ENCODE measurements at places on chromosomes 7 and 10. TPM values are rescaled to one million over a fixed set of nuclear protein-coding genes. Genes with fewer than 3 reads are reported as not detected.
A peak's percentile ranks its signal among the peaks of the same experiment; 100 is the strongest.

GRM3 gene
- total RNA-seq, result 13.6 TPM

DNA sequence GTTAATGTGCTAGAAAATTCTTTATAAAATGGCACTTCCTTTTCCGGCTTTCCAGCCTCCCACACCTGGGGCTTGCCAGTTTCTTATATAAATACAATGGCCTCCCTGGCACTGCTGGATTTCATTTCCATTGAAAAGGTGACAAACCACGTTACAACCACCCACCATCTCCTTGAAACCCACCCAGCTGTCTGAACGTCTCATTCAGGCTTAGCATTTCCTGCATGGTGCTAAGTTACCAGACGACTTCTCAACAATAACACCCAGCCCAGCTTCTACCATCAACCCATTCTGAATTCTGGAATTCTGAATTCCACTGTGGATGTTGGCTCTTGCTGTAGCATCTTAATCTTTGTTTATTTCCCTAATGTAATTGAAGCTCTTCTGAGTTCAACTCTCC is 499.8 kb upstream of the CELF2 start:
- no peak for DNase-seq

- no peak for DNase-seq
Observed at GRCh38 chr10:94133239-94133638, 139.5 kb downstream of the PLCE1 start.

NXPH1 gene
- total RNA-seq, result not detected

GRCh38 chr10:49749144-49749543 is 13.0 kb downstream of the OGDHL start:
- no peak for DNase-seq

TMEM236 gene
- total RNA-seq, result 0.06 TPM

DNA sequence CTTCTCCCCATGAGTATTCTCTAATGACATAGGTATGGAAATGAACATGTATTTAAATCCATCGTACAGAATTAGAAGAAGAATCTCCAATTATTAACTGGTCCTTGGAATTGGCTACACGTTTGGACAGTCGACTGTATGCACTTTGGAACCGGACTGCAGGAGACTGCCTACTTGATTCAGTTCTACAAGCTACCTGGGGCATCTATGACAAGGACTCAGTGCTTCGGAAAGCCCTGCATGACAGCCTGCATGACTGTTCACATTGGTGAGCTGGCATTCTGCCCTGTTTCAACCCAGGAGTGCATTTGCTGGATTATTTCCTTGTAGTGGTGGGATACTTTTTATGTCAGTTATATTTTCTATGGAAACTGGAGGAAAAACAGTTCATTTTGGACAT is 32.2 kb downstream of the ZRANB1 start:
- DNase-seq, result no peak

DNA sequence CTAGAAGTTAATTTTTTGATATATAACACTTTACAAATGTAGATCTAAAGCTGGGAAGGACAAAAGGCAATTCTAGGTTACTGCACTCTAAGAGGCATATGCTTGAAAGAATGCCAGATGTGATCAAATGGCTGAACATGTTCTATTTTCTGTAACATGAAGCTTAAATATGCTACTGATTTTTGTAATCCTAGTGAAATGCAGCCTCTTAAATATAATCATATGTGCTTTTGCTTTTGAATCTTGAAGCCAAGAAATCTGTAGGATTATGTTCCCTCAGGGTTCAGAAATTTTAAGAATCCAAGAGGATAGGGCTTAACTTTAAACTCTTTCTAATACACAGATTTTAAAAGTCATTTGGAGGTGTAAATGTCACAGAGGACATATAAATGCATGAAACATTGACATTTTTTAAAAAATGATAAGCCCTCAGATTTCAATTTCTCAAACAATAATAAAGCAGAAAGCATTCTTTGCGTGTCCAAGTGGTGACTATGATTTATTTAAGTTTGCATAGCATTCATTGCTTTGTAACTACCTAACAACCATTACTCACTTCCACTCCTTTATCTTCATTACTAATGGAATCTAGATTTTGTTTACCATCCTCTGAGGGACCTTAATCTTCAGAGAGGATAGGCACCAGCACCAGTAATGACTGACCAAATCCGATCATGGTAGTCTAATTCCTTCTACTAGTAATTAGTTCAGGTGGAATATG is 170.4 kb downstream of the MAGI2 start:
- DNase-seq, result no peak

NKX1-2 gene
- not detected for total RNA-seq

DNA sequence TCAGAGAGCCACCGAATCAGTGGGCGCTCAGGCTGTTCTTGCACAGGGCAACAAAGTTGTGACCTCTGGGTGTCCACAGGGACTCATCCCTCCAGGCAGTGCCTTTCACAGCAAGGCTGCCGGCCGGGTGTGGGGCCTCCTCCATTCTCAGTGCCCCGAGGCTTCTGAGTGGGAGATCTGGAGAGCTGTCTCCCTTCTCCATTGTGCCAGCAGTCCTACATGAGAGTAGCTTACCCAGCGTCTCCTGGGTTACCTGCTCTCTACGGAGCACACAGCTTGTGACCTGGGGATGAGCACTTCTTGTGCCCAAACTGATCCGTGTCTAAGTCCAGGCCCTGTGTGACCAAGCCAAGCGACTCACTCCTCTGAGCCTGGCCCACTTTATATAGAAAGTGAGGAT is 240.9 kb upstream of the GRB10 start:
- no peak for DNase-seq

LRRC4 gene
- total RNA-seq, result 19.8 TPM

- DNase-seq, result no peak
Observed at GRCh38 chr7:112238852-112239610, 32.5 kb downstream of the ZNF277 start.

DNA sequence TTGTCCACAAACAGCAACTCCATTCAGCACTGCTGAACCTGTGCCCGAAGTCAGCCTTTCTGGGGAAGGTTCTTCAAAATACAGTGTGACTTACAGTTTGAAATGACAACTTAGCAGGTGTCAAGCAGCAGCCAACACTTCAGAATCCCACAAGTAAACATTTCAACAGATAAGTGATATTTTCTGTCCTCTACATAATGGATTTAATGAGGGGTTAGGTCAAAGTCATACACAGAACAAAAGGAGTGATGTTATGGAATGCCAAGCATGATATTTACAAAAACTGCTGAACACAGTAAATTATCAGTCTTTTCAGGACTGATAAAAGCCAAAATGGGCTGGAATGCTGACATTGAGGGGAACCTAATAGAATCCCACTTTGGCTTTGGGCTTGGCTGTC is 77.6 kb upstream of the JAZF1 start:
- no peak for DNase-seq

DNA sequence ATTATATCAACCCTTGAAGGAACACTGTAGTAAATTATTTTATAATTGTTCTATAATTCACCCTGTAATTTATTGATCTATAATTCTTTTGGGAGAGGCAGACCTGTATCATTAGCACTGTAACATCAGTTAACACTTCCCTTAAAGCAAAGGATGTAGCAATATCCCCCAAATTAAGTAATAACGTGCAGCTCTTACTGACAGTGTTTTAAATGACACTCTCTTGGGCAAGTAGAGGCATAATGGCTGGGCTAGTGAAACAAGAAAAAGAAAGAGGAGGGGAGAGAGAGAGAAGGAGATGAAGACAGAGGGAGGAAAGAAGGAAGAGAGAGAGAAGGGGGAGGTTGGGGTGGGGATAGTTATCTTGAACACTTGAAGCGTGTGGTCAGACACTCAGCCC is 161.0 kb upstream of the RNF32 start:
- DNase-seq, result no peak

- DNase-seq, result peak; percentile 57
Observed at GRCh38 chr7:74587435-74588126, 69.9 kb upstream of the GTF2I start.

GRCh38 chr10:82668221-82668895 is 793.4 kb downstream of the NRG3 start:
- DNase-seq, result no peak

CPA1 gene
- total RNA-seq, result not detected

GRCh38 chr7:54904986-54905385 is 113.8 kb upstream of the EGFR start:
- DNase-seq, result no peak

DNA sequence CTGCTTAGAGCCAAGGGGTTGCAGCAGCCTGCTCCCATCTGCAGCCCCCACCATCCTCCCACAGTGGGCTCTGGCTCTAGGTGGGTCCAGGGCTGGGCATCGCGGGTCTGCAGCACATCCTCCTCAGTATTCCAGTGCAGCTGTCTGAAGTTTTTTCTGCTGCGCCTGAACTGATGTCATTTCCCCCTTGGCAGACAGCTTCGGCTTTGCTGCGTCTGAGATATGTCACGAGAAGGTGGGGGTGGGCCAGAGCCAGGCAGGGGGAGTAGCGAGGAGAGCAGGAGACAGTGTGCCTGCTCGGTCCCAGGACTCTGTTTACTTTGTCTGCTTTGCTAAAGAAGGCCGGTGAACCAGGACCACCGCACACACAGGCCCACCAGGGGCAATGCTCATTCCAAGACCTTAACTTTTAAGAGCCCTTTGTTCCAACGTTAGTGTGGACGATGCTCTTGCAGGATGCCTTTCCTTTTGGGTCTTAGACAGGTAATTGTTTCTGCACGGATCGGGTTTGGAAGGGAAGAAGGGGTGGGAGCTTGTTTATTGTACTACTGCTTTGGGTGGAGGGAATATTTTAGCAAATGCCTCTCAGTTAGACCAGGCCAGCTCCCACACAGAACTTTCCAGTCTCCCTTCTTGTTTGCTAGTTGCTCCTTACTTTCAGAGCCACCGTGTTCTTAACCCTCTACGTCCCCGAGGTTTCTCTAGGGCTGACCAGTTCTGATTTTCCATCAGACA is 32.4 kb downstream of the WBP1L start:
- DNase-seq, result peak; percentile 57

PAPOLB gene
- total RNA-seq, result not detected

- no peak for DNase-seq
Observed at GRCh38 chr7:4097001-4097609, 585.0 kb upstream of the FOXK1 start.

DNA sequence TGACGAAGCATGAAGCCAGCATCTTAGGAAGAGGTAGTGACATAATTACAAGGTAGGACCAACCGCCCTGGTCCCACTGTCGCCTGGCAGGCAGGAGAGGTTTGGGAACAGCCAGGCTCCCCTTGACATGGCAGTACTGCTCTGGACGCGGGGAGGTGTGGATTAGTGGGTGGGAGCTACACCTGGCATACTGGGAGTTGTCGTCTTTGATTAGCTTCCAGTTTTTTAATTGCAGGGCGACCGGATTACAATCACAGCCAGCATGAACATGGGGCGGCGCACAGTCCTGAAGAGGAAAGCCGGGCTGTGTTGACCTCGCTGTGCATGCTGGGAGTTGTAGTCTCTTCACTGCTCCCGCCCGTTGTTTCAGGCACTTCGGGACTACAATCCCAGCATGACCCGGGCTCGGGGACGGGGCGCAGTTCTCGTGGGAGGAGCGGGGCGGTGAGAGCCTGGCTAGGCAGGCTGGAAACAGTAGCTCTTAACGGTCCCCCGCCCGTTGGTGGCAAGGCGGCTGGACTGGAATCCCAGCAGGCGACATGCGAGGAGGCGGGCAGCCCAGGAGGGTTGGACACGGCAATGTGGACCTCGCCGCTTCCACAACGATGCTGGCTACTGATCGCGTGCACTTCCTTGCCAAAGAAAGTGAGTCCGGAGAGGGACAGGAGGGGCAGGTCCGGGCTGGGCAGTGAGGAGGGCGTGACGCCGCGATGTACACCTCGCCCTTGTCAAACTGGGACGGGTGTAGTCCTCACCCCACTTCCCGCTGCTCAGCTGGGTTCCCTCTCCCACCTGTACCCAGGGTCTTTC is 98.0 kb upstream of the ZNF722 start:
- DNase-seq, result no peak

DNA sequence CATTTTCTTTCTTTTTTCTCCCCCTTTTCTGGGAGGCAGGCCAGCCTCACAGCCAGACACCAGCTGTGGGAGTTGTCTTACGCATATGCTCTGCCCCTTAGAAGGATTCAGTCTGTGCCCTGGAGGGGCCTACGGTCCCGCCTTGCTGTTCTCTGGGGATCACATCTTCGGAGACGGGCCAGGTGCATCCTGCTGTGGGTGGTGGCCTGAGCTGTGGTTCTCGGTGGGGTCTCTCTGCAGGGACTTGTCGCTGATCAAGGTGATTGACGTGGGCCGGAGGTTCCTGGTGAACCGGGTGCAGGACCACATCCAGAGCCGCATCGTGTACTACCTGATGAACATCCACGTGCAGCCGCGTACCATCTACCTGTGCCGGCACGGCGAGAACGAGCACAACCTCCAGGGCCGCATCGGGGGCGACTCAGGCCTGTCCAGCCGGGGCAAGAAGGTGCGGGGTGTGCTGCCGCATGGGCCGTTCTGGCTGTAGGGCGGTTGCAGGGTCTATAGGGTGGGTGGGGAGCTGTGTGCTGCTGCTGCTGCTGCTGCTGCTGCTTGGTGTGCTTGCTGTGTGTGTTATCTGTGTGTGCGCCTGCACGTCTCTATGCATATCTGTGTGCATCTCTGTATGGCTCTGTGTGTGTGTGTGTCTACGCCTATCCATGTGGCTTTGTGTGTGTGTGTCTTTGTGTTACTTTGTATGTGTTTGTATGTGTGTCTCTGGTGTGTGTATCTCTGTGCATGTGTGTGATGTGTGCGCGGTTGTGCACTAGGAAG is 17.9 kb downstream of the PFKFB3 start:
- no peak for DNase-seq

GRCh38 chr10:3330663-3331062 is 158.1 kb upstream of the PITRM1 start:
- DNase-seq, result no peak

KLF14 gene
- not detected for total RNA-seq

GRCh38 chr7:116361767-116362166 is 137.8 kb upstream of the CAV2 start:
- no peak for DNase-seq

ARHGEF35 gene
- total RNA-seq, result 0.97 TPM

DNA sequence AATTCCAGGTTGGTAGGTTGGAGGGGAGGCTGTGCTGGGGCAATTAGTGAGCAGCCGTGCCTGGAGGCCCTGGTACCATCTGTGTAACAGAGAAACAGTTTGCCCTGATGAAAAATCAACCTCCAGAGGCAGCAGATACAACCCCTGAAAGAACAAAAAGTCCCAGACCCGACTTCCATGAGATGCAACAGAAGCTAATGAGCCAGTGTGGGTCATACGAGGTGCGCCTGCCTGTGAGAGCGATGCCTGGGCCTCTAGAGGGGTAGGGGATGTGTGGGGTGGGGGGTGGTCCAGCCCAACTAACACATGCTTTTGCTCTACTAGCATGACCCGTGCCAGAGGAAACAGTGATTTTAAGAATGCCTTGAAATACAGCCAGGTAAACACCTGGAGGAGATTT is 39.3 kb downstream of the CELF2 start:
- DNase-seq, result no peak

- DNase-seq, result no peak
Observed at GRCh38 chr7:47407136-47407535, 174.8 kb downstream of the TNS3 start.

TRIM50 gene
- total RNA-seq, result not detected

DYNC1I1 gene
- 0.53 TPM for total RNA-seq

ANXA11 gene
- total RNA-seq, result 2.7 TPM

COBL gene
- 6.3 TPM for total RNA-seq
